IMR-90 (cell line): ENCODE measurements at places on chromosomes 1 and 21. TPM values are rescaled to one million over a fixed set of nuclear protein-coding genes. Genes with fewer than 3 reads are reported as not detected.

CRNN gene
- not detected in 2 replicates for total RNA-seq

SPRR2E gene
- total RNA-seq = not detected in 2 replicates

SPRR4 gene
- not detected in 2 replicates for total RNA-seq

BEND5 gene
- 0.83 and 1.1 TPM in 2 replicates for total RNA-seq

PLK3 gene
- 15.3 and 15.8 TPM in 2 replicates for total RNA-seq

COL9A2 gene
- 0.56 and 0.90 TPM in 2 replicates for total RNA-seq

CD1D gene
- total RNA-seq = not detected in 2 replicates

HES4 gene
- total RNA-seq = 1.4 and 3.1 TPM in 2 replicates

ICOSLG gene
- total RNA-seq = under 0.01 TPM in 2 replicates

ZMPSTE24 gene
- 28.9 and 90.8 TPM in 2 replicates for total RNA-seq

MPL gene
- total RNA-seq = not detected in 2 replicates

XPR1 gene
- total RNA-seq = 25.1 and 25.3 TPM in 2 replicates

BRDT gene
- not detected in 2 replicates for total RNA-seq

CRTC2 gene
- total RNA-seq = 1.9 and 2.7 TPM in 2 replicates

MEX3A gene
- total RNA-seq = 2.3 and 2.5 TPM in 2 replicates

PWP2 gene
- total RNA-seq = 7.0 and 7.8 TPM in 2 replicates

CLDN17 gene
- total RNA-seq = not detected in 2 replicates

CFHR1 gene
- not detected in 2 replicates for total RNA-seq

CSMD2 gene
- total RNA-seq = under 0.01 and 0.28 TPM in 2 replicates

CELA3B gene
- total RNA-seq = not detected in 2 replicates

GPR25 gene
- total RNA-seq = not detected in 2 replicates

CEP170 gene
- 151 and 196 TPM in 2 replicates for total RNA-seq
